Stimulated activated CD8-positive, alpha-beta memory T cell treated with anti-CD3 and anti-CD28 coated beads, Interleukin-4, amount 100 ng/mL, for 1 hour (primary cell): ENCODE measurements at places on chromosomes 2 and 18.

DNA sequence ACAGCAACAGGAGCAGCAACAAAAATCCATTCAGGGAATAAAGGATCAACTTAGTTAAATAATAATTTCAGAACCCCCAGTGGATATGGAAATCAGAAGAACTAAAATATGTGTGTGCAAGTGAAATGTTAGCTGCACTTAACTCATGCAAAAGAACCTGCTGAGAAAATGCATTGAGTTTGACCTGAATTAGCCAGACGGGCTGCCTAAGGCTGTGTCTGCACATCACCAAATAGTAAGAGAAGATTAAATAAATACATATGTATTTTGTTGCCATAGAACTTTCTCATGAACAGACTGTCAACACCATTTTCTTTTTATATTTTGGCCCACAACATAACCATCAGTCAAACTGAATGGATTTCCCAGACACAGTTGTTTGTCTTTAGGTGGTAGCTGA lies 262.0 kb upstream of the PIK3C3 start:
- DNase-seq, result no peak

GRCh38 chr2:98457045-98457696 lies 12.5 kb downstream of the INPP4A start:
- no peak for DNase-seq

- no peak for DNase-seq
These were observed 63.0 kb downstream of the MCFD2 start for GRCh38 chr2:46852598-46852997.

DNA sequence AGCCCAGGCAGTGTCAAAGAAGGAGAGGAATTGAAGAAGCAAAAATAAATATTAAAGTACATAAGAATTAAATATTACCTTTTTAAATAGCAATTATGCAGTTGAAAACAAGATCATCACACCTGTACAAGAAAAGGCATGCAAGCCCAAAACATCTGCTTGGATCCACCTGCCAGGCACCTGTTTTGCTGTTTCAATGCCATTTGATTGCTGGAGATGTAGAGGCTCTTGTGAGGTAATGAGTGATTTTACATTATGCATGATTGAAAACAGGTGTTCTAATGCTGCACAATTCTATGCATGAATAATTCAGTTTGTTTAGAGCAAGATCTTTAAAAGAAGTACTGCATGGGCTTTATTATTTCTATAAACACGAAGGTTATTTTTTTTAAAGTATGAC lies 700.6 kb upstream of the ZEB2 start:
- no peak for DNase-seq

DNA sequence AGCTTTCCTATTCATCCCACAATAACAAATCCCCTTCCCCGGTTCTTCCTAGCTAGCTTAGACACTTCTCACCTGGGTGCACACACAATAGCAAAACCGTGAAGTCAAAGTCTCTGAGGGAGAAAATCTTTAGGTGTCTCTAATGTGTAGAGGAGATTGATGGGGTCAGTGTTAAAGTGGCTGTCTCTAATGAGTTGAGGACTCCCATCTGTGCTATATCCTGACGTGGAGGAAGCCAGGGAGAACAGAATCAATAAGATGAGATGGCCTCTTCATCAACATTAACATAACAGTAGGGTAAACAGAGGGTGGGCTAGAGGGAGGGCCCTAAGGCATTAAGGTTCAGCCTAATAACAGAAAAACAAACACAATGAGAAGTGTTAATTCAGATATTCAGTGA lies 120.4 kb downstream of the SLC5A7 start:
- DNase-seq, result no peak

DNA sequence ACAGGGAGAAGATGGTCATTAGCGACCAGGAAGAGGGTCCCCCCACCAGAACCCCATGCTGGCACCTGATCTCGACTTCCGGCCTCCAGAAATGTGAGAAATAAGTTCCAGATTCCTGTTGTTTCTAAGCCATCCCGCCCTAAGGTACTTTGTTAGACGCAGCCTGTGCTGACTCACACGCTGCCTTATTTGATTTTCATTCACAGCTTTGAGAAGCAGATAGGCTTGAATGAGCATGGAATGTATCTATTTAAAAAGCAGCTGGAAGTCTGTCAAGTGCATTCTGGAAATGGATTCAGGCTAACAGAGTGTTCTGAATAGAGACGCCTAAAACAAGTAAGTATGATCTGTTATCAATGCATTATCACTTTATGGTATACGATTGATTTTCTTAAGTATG lies 8.3 kb upstream of the IL1R2 start:
- DNase-seq, result no peak

GRCh38 chr2:161414042-161415033 lies 1.8 kb upstream of the TBR1 start:
- DNase-seq, result no peak

DNA sequence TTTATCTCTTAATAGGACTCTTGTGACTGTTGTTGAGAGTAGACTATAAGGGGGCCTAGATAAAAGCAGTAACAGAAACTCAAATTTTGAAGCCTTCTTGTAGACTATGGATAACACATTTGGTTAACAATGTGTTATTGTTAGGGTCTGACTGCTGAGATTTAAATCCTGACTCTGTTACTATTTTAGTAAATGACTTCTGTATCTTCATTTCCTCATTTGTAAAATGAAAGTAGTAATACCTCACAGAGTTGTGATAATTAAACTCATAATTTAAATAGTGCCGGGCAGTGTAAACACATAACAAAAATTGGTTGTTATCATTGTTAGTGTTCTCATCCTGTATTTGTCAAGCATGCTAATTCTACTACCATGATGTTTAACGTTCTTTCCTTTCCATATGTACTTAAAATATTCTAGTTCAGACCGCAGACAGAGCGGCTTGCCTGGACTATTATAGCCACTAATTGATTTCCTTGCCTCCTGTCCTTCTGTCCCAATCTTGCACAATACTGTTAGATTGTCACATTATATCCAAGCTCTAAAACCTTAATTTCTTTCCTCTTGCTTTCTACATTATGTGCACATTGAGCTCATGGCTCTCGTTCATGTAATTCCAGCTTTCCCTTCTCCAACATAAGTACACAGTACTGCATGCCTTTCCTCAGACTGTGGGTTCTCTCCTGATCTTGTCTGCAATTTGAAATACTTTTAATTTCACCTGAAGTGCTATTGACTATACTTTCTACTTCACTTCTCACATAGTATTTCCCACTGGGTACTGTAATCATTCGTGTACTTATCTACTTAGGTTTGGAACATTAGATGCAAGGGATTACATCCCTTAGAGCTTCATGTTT lies 48.4 kb downstream of the RBBP8 start:
- no peak for DNase-seq

- no peak for DNase-seq
These were observed 13.1 kb downstream of the CASP10 start for GRCh38 chr2:201196003-201196402.

- no peak for DNase-seq
These were observed 9.8 kb upstream of the CLIP4 start for GRCh38 chr2:29105375-29105774.

DNA sequence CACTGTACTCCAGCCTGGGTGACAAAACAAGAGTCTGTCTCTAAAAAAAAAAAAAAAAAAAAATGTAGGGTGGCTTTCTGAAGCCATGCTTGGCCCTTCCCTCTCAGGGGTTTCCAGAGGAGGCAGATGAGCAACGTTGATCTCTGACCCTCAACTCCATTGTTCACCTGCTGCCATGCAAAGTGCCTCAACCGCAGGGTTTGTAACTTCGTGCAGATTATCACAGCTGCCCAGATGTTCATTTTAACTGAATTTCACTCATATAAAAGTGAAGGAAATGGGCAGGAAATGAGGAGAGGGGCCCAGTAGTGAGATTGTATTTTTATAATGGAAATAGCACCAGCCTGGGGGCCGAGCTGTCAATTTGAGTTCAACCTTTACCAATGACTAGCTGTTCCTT lies 14.9 kb upstream of the B3GNT2 start:
- no peak for DNase-seq

DNA sequence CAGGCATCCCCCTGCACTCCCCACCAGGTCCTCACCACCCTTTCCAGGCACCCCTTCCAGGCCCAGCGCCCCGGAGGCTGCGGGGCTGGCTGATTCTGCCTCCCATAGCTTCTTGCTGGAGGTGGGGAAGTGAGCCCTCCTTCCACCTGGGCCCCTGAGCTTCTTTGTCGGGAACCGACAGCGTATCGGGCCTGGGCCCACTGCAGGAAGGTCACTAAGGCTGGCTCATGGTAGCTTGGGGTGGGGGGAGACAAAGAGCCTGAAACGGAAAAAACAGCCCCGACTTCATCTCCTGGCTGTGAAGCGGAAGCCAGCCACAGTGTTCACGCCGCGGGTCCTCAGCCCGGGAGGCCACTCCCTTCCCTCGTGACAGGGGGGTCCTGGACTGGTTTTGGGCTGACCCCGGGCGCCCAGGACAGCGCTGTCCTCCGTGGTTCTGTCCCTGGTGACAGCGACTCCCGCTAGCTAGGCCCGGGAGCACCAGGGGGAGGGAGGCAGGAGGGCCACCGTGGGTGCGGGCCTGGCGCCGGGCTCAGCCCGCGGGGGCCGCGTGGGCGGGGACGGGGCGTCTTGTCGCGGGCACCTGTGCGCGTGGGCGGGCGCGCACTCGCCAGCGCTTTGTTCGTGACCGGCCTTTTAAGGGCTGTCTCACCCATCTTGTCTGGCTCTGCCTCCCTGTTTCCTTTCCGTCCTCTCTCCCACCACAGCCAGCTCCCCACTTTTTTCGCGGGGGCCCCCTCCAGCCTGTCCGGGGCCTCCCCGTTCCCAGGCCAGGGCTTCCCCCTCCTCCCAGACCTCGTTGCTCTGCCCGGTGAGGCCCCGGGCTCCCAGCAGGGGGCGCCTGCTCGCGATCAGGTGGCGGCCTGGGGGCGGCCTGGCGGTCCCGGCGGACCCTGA lies 64.9 kb downstream of the DNMT3A start:
- no peak for DNase-seq

GRCh38 chr18:46894124-46894523 lies 23.2 kb downstream of the PIAS2 start:
- DNase-seq, result no peak

GRCh38 chr2:231260442-231261208 lies 62.2 kb downstream of the ARMC9 start:
- DNase-seq, result no peak
